ENCODE measurements at places on chromosomes 1 and 21. TPM values are rescaled to one million over a fixed set of nuclear protein-coding genes. Genes with fewer than 3 reads are reported as not detected.
A peak's percentile ranks its signal among the peaks of the same experiment; 100 is the strongest.

DNA sequence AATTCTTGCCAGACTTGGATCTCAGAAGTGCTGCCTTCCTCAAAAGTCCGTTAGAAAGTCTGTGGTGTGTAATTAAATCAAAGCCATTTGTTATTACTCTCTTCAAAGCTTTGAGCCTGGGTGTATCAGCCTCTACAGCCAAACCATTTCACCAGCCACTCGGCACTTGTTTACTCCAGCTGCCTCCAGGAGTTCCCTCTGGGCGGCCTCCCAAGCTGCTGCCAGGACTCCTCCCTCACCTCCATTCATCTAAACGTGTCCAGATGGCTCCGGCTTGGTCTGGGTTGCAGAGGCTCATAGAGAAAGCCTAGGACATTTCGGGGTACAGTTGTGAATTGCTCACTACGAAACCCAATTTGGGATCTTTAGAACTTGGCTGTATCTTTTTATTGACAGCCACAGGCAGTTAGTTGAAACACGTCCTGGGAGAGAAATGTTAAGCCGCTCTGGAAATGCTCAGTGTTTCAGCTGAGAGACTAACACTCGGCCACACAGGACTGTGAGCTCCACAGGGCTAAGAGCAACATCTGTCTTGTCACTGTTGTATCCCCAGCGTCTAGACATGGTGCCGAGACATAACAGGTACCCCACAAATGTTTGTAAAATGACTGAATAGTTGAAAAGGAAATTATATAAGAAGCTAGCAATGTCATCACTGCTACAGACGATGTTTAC, 116.9 kb upstream of the NGF start:
- ATAC-seq: no peak

DNA sequence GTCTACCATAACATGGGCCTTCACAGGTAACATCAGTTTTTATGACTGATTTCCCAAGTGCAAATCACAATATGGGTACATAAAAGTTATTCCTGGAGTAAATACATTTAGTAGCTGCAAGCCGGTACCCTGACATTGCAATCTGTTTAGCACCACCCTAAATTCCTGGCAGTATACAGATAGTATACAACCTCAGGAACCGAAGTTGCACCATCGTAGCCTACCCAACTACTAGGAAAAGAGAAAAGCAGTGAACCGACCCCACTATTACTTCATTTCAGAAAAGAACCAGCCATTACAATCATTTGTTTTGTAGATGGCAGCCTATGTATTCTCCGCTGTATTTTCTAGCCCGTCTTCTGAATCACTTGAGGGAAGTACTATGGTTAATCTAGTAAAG, 1.1 kb downstream of the ADIPOR1 start:
- no peak for ATAC-seq

- ATAC-seq: peak; percentile 34
These were observed 55.1 kb downstream of the CD58 start for GRCh38 chr1:116515702-116516101.

DNA sequence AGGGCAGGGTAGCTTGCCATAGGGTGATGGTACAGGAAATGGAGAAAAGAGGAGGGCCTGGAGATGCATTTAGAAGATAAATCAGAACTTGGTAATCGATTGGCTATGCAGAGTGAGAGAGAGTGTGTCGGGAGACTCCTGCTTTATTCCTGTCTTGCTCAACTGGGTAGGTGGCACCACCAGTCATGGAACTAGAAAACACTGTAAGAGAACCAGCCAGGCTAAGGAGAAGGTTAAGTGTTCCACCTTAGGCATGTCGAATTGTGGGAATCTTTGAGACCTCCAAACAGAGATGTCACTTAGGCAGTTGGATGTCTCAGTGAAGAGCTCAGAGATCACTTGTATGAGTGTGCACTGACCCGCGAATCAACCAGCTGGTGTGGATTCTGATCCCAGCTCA, 28.7 kb upstream of the RD3 start:
- no peak for ATAC-seq

DNA sequence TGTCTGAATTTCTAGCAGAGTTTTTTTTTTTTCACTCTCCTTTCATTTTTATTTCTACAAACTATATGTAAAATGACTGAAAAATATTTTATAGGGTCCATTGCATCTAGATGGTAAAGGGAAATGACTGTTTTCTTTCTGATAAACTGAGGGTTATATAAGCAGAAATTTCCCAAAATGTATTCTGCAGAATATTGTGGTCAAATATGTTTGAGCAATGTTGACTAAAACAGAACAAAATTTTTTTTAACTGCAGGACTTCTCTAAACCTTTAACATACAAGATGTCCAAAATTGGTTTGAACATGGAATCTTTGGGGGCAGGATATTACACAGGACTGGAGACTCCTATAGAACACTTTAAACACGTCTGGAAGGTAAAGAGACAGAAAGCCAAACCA, 190.5 kb downstream of the TOMM20 start:
- ATAC-seq: no peak

DNA sequence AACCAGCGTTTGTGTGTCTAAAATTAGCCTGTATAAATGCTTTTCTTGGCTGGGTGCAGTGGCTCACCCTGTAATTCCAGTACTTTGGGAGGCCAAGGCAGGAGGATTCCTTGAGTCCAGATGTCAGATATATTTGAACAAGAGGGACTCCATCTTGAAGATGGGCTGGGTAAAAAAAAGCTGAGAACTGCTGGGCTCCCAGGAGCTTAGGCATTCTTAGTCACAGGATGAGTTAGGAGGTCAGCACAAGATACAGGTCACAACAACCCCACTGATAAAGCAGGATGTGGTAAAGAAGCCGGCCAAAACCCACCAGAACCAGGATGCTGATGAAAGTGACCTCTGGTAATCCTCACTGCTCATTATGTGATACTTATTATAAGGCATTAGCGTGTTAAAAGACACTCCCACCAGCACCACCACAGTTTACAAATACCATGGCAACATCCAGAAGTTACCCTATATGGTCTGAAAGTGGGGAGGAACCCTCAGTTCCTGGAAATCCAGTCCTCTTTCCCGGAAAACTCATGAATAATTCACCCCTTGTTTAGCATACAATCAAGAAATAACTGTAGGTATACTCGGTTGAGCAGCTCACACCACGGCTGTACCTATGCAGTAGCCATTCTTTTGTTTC, 36.2 kb upstream of the ZNF496 start:
- no peak for ATAC-seq

DNA sequence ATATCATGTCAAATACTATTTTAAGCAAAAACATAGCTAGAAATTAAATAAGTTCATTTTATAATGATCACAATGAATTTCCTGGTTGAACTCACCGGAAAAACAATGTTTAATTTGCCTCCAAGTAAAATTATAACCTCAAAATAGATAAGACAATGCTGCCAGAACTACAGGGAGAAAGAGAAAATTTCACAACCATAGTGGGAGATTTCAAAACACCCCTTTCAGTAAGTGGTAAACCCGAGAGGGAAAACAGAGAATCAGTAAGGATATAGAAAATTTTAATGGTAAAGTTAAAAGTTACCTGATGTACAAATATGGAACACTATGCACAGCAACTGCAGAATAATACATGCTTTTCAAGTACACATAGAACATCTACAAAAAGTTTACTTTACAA, 43.2 kb upstream of the PLA2G4A start:
- no peak for ATAC-seq

- ATAC-seq: no peak
These were observed 8.9 kb upstream of the KCNE1 start for GRCh38 chr21:34520764-34521508.

Gene FRRS1
- total RNA-seq: 0.69 TPM

Gene DNAJC28
- 0.54 TPM for total RNA-seq

Gene CAMK1G
- not detected for total RNA-seq

Gene SPRR2G
- not detected for total RNA-seq

Data from activated T-helper 17 cell treated with anti-CD3 and anti-CD28 coated beads, Interleukin-2, amount 50 U/mL, for 72 hours (primary cell).